ENCODE measurements at places on chromosomes 1 and 21. TPM values are rescaled to one million over a fixed set of nuclear protein-coding genes. Genes with fewer than 3 reads are reported as not detected.

IL12RB2 gene
- 265 TPM for total RNA-seq

YARS1 gene
- 228 TPM for total RNA-seq

SPATA46 gene
- total RNA-seq = not detected

STUM gene
- not detected for total RNA-seq

PEAR1 gene
- not detected for total RNA-seq

NBPF4 gene
- total RNA-seq = not detected

ADGRL2 gene
- not detected for total RNA-seq

FAM43B gene
- total RNA-seq = not detected

SLC1A7 gene
- 1.1 TPM for total RNA-seq

KANK4 gene
- not detected for total RNA-seq

SMAP2 gene
- total RNA-seq = 158 TPM

RCAN1 gene
- 11.5 TPM for total RNA-seq

FABP3 gene
- total RNA-seq = not detected

GRCh38 chr1:198283222-198283621, 126.4 kb downstream of the NEK7 start:
- no peak for DNase-seq

DNA sequence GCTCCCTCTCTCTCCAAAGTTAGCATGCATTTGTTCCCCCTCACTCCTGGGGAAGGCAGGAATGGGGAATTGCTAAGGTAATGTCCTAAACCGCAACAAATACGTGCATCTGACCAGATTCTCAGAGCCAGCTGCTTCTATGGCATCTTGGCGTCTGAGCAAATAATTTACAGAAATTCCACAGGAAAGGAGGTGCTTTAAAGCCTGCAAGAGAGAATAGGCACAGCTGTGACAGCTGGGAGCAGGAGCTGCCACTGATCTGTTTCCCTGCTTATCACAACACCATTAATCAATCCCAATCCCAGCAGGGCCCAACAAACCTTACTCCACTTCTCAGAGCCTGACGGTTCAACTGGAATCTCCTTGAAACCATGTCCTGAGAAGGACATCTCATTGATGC, 83.5 kb upstream of the ZNF281 start:
- no peak for DNase-seq

GRCh38 chr1:31761883-31762282, 2.3 kb downstream of the ADGRB2 start:
- DNase-seq = no peak

GRCh38 chr1:180777072-180777689, 135.5 kb upstream of the KIAA1614 start:
- DNase-seq = no peak

- no peak for DNase-seq
Measured at GRCh38 chr1:88398338-88398737, 285.7 kb upstream of the PKN2 start.

GRCh38 chr1:171744986-171745385, 3.1 kb upstream of the VAMP4 start:
- DNase-seq = no peak

GRCh38 chr1:158998037-158998780, 11.5 kb upstream of the IFI16 start:
- no peak for DNase-seq

DNA sequence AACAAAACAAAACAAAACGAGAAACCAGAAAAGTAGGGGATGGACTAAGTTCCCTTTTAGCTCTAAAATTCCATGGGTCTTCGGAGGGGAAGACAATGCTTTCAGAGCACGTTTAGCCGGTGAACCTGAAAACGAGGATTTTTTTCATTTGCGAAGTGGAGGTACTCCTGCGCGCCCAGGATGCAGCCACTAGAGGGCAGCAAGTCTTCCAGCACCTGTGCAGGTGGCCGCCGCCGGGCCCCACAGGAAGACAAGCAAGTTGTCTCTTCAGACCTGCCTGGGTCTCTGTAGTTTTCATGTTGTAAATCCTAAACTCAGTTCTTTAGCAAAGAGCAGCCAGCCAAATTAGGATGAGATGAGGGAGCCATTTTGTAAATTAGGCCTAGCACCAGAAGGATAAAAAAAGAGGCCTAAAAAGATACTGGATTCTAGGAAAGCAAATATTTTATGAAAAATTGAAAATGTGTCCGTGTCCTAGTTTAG, 17.7 kb upstream of the SNX27 start:
- DNase-seq = peak; percentile 73

- DNase-seq = no peak
Measured at GRCh38 chr1:166189126-166189525, 22.3 kb upstream of the FAM78B start.

GRCh38 chr1:70552662-70553566, 141.8 kb downstream of the CTH start:
- DNase-seq = no peak

GRCh38 chr1:8361198-8361849, 43.4 kb downstream of the SLC45A1 start:
- no peak for DNase-seq

GRCh38 chr21:31874812-31875212, 2.0 kb downstream of the HUNK start:
- no peak for DNase-seq

- DNase-seq = no peak
Measured at GRCh38 chr1:109733236-109733870, 7.5 kb downstream of the GSTM3 start.

DNA sequence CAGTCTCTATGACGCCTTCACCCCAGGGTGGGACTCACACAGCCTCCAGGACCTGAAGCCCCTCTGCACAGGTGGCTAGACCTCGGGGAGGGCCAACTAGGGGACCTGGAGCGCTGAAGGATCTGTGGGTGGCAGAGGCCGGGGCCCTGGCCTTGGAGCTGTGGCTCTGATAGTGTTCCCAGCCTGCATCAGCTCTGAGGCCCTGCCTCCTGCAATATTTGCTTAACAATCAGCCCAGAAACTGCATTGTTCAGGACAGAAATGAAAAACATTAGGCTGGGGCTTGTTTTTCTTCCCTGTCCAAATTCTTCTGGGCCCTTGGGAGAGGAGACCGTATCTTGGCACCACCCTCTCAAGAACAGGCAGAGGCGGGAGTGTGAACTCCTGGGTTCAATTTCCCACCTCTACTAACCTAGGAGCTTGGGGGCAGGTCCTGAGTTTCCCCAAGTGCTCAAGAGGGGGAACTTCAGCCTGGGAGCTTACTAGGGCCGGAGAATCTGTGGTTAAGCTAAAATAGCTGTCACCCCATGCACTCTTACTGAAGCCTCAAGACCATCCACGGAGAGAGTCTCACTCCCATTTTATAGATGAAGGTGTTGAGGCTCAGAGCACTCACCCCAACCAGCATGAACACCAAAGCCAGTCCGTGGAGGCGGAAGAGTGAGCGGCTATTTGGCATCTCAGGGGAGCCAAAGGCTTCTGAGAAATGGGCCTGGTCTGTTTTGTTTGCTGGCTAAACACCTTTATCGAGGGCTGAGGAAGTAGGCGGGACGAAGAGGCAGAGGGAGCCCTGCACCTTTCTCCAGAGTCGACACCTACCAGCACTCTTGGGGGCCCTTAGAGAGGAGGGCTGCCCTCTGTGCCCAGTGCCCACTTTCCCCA, 18.8 kb upstream of the CASZ1 start:
- DNase-seq = no peak

DNA sequence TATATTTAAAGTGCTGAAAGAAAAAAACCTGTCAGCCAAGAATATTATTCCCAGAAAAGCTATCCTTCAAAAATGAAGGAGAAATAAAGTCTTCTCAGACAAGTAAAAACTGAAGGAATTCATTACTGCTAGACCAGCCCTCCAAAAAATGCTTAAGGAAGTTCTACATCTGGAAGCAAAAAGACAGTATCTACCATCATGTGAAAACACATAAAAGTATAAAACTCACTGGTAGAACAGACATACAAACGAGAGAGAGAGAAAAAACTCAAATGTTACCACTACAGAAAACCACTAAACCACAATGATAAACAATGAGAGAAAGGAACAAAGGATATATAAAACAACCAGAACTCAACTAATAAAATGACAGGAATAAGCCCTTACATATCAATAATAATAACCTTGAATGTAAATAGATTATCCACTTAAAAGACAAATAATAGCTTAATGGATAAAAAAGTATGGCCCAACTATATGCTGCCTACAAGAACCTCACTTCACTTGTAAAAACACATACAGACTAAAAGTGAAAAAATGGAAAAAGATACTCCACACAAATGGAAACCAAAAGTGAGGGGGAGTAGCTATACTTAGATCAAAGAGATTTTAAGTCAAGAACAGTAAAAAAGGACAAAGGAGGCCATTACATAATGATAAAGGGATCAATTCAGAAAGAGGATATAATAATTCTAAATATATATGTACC, 22.0 kb downstream of the NSL1 start:
- DNase-seq = no peak

- no peak for DNase-seq
Measured at GRCh38 chr1:17097787-17098186, 21.5 kb downstream of the PADI2 start.

GRCh38 chr1:145846201-145846612, 777 bp downstream of the NUDT17 start:
- no peak for DNase-seq

DNA sequence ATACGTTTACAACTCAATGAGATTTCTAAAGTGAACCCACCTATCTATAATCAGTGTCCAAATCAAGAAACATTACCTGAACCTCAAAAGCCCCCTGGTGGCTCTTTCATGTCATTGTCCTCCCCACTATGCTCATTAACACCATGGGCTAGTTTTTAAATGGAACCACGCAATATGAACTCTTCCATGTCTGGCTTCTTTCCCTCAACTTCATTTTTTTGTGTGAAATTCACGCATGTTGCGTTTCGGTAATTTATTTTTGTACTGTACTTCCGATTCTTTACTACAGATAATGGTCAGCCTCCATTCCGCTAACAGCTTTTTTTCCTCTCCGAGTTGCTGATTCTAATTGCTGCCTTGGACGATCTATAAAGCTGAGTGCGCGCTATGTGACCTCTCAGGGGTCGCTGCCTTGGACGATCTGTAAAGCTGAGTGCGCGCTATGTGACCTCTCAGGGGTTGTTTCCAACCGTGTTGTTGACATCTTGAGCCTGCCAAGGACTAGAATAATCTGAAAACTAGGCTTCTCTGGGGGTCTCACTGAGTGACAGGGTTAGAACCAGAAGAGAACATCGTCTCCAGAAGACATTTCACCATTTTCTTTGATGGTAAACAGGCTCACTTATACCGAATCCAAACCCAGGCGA, 1.1 kb upstream of the CACYBP start:
- DNase-seq = no peak

GRCh38 chr1:60458111-60458510, 384.5 kb upstream of the C1orf87 start:
- DNase-seq = no peak

DNA sequence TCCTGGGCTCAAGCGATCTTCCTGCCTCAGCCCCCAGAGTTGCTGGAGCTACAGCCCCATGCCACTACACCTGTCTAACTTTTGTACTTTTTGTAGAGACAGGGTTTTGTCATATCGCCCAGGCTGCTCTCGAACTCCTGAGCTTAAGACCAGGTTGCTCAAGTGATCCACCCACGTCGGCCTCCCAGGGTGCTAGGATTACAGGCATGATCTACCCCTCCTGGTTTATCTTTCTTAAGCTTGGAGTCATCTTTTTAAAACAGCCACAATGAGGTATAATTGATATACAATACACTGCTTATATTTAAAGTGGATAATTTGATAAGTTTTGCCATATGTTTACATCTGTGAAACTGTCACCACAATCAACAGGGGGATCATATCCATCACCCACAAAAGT, 25.4 kb upstream of the WDR26 start:
- DNase-seq = no peak

- DNase-seq = no peak
Measured at GRCh38 chr21:17359781-17360180, 153.1 kb upstream of the CXADR start.

GRCh38 chr1:2018217-2019171, 651 bp upstream of the GABRD start:
- DNase-seq = peak; percentile 35

GRCh38 chr1:115475901-115476300, 137.9 kb upstream of the NGF start:
- no peak for DNase-seq

DNA sequence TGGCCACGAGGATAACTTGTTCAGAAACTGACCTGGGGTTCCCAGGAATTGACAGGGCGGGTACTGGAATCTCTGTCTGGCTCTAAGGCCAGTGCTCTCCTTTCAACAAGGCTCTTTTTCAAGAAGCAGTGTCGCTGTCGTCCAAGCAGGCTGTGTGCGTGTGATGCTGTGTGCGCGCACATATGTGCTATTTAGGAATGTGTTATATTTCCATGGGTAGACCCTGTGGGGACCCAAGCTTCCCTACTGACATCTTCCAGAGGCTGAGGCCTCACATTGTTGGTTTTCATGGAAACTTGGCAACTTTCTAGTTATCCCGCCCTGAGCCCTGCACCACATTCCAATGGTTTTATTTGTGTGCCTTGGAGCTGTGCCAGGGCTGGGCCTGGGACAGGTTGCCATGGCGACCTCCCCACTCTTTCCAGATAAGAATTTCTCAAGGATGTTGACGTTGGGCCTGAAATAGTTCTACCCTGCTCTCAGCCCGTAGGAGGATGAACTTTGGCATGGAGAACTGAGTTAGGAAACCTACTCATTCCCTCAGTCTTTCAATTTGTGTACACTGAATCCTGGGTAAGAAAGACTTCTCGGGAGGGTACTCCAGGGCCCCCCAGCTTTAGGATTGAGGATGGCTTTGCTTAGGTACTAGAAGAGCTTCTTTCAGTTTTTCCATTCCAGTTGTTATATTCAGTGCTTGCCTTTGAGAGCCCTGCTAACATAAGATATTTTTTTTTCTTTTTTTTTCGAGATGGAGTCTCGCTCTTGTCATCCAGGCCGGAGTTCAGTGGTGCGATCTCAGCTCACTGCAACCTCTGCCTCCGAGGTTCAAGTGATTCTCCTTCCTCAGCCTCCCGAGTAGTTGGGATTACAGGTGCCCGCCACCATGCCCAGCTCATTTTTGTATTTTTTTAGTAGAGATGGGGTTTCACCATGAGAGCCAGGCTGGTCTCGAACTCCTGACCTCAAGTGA, 38.8 kb upstream of the SRSF10 start:
- DNase-seq = no peak

- no peak for DNase-seq
Measured at GRCh38 chr1:162910161-162910560, 49.2 kb upstream of the CCDC190 start.

GRCh38 chr1:29789910-29790247, 553.6 kb downstream of the PTPRU start:
- no peak for DNase-seq

DNA sequence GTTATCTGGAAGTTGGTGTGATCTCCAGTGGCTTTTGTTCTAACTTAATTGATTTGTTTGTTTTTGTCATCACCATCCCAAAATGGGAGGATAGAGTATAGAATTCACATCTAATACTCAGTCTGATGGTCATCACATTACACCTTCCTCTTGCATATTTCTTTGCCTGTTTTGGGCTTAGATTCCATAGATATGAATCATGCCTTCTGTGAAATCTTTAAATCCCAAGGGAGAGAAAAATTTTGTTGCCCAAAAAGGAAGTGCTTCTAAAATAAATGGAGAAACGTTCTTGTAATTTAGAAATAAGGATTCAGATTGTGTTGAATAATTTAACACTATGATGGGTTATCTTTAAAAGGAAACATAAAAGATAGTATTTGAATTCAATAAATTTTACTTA, 446.0 kb upstream of the LRRC7 start:
- no peak for DNase-seq
